ENCODE measurements at places on chromosomes 1 and 21. TPM values are rescaled to one million over a fixed set of nuclear protein-coding genes. Genes with fewer than 3 reads are reported as not detected.
A peak's percentile ranks its signal among the peaks of the same experiment; 100 is the strongest.

GRCh38 chr21:22754746-22755145, 1756.5 kb downstream of the NCAM2 start:
- DNase-seq = no peak

- DNase-seq = no peak
Measured at GRCh38 chr1:55081905-55082296, 42.6 kb downstream of the PCSK9 start.

DNA sequence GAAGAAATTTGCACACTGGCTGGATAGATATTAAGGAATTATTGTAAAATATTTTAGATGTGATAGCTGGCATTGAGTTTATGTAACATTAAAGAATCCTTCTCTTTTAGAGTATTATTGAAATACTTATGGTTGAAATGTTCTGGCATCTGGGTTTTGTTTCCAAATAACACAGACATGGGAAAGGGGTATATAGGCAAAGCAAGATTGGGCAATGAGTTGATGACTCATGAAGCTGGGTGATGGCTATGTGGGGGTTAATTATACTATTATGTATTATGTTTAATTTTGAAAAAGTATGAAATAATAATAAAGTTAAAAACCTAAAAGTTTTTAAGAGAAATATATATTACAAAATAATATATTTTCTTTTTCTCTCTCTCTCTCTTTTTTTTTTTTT, 12.5 kb upstream of the PTPN14 start:
- DNase-seq = peak; percentile 43

GRCh38 chr1:222817529-222817928, 2.7 kb downstream of the DISP1 start:
- peak; percentile 96 for DNase-seq

DNA sequence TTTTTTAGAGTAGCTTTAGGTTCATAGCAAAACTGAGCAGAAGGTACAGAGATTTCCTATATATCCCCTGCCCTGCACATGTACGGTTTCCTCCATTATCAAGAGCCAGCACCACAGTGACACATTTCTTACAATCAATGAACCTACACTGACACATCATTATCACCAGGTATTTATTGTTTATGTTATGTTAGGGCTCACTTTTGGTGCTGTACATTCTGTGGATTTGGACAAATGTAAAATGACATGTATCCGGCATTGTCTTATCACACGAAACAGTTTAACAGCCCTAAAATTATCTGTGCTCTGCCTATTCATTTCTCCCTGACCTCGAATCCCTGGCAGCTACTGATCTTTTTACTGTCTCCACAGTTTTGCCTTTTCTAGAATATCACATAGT, 93.7 kb upstream of the DPH5 start:
- no peak for DNase-seq

DNA sequence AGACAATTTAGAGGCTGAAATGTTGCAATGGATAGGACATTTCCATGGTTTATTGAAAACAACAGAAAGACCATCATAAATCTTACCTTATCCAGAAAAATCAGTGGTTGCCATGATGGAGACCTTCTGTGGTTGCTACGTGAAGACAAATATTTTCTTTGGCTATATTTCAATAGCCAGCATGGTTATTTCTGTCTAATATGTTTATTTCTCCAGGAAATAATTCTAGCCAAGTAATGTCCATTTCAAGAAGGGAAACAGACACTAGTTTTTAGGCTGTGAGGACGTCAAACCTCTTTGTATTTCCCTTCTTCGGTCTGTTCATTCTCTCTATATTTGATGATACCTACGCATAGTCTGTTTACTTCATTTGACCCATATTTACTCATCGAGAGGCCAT, 49.2 kb upstream of the NFASC start:
- DNase-seq = no peak

DNA sequence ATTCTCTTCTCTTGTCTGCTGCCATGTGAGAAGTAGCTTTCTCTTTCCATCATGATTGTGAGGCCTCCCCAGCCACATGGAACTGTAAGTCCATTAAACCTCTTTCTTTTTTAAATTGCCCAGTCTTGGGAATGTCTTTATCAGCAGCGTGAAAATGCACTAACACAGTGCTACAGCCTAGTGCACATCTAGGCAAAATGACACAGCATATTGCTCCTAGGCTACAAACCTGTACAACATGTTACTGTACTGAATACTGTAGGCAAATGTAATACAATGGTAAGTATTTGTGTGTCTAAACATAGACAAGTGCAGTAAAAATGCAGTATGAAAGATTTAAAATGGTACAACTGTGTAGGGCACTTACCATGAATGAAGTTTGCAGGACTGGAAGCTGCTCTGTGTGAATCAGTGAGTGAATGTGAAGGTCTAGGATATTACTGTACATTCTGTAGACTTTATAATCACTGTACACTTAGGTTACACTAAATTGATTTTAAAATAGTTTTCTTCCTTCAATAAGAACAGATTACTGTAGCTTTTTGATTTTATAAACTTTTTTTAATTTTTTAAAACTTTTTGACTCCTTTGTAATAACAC, 69.4 kb downstream of the RGS21 start:
- no peak for DNase-seq

GRCh38 chr1:79859212-79859948, 852.9 kb upstream of the ADGRL4 start:
- peak; percentile 13 for DNase-seq

- DNase-seq = no peak
Measured at GRCh38 chr1:5934058-5934884, 58.0 kb downstream of the NPHP4 start.

DNA sequence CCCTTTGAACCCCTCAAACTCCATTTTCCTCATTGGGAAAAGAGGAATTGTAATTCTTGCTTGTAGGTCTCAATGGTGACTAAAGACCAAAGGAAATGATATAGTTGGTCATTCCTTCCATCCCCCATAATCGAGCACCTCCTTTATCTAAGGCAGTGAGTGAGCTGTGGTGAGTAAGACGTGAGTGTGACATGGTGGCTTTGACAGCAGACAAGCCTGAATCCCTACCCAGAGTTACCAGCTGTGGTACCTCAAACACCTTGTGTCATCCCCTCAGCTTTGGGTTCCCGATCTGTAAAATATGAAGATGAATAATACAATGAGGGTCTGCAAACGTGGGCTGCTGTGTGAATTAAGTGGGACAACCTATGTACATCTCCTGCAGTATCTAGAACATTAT, 8.4 kb downstream of the TRAF5 start:
- DNase-seq = no peak

GRCh38 chr1:48233666-48234485, 11.4 kb downstream of the SLC5A9 start:
- DNase-seq = peak; percentile 5

DNA sequence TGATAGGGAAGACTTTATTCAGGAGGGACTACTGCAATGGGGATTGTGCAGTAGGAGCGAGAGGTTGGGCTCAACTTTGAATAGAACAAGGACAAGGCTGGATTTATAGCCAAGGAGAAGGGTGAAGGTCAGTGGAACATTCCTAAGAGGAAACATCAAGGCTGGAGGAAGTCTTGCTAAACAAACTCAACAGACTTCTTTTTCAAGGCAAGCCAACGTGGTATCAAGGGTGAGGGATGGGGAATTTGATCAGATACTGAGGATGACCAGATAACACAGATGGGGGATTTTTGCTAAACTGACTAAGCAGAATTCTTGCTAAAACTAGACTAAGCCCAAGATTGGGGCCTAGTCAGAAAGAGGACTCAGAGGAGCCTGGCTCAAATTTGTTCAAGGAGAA, 107.3 kb downstream of the DUSP10 start:
- no peak for DNase-seq

GRCh38 chr1:173255214-173255813, 48.2 kb upstream of the TNFSF4 start:
- peak; percentile 57 for DNase-seq

- peak; percentile 94 for DNase-seq
Measured at GRCh38 chr1:203153989-203154821, 21.4 kb downstream of the MYBPH start.

- DNase-seq = peak; percentile 58
Measured at GRCh38 chr1:227343727-227344551, 25.6 kb upstream of the CDC42BPA start.

DNA sequence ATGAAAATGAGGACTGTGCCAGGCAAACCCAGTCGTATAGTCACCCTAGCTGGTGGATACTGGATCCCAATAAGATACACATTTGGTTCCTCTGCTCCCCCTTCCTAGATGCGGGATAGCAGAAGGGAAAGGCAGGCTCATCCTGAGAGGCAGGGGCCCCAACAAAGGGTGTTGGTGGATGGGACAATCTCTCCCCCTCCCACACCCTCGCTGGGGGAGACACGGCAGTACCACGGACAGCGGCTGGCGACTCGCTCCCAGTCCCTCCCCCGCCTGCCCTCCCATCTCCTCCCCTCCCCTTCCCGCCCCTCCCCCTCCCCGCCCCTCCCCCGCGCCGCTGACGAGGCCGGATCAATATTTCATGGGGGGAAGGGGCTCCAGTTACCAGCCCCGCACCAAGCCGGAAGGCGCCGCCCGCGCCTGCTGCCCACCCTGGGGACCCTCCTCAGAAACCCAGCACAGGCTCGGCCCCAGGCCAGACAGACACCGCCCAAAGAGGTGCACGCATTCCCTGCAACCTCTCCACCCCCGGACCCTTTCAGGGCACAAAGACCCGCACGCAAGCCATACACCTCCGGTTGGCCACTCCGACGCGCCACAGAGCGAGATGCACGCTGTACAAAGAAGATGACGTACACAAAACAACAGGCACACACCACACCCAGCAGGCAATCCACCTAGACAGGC, 11.5 kb downstream of the RIMS3 start:
- no peak for DNase-seq

DNA sequence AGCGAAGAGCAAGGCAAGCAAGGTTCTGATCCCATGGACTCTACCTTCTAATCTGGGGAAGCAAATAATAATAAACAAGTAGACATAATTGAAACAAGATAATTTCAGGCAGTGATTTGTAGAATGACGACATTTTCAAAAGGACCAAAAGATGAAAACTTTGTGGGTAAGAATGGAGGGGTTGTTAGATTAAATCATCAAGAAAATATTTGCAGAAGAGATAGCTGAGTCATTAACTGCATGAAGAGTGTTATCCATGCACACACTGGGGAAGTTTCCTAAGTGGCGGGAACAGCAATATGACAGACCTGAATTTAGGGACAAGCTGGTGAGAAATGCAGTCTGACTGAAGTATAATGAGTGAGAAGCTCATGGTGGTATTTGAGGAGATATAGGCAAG, 583.1 kb upstream of the RGS18 start:
- no peak for DNase-seq

- no peak for DNase-seq
Measured at GRCh38 chr1:154835531-154836324, 34.4 kb downstream of the KCNN3 start.

GRCh38 chr1:72101840-72102632, 180.3 kb downstream of the NEGR1 start:
- no peak for DNase-seq

GRCh38 chr1:110636149-110636935, 30.2 kb upstream of the KCNA2 start:
- no peak for DNase-seq

GRCh38 chr1:92299477-92300150, 755 bp downstream of the RPAP2 start:
- DNase-seq = no peak

MYOC gene
- not detected for total RNA-seq

CNKSR1 gene
- total RNA-seq = 0.12 TPM

LCE1D gene
- total RNA-seq = not detected

PADI2 gene
- 2.9 TPM for total RNA-seq

KCNE2 gene
- not detected for total RNA-seq

HAO2 gene
- total RNA-seq = not detected

CFAP74 gene
- total RNA-seq = 0.10 TPM

All from RPMI7951 (cell line).